GM12891 (cell line): ENCODE measurements at places on chromosomes 1 and 21.

DNA sequence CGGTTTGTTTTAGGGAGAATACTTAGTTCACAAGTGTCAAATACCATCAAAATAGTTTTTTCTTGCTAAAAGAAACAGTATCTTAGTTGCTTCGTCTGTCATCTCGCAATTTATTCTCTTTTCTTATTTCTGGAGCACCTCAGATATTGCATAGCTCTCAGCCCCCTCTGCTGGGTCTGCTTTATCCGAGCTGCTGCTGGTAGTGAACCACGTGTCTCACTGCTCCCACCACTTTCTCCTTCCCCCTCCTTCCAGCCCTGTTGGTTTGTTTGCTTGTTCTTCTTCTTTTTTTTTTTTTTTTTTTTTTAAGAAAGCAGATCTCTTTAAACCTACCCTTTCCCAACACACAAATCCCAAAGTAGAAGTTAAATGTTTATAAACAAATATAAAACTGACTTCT lies 170.8 kb downstream of the EDEM3 start:
- no peak for DNase-seq

- DNase-seq = no peak
Observed at GRCh38 chr1:228887960-228888359, 152.7 kb downstream of the RHOU start.

GRCh38 chr1:107140703-107141490 lies at the start of gene NTNG1:
Gene NTNG1 (plus strand): TSS chr1:107141039.
- no peak for DNase-seq

DNA sequence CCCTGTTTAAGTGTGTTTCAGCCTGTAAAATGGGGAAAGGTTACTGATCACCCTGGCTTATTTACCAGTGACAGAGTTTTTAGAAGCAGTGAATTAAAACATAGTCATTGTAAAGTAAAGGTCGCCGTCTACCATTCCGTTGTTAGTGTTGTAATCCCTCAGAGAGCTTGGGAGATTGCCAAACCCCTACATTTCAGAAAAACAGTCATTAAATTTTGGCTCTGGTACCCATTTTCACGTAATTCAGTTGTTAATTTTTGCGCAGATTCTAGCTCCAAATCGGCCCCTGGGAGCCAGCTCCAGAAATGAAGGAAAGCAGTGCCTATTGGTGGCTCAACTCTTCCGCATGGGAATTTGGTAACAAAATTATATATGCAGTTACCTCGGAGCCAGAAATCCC lies 127.7 kb upstream of the AJAP1 start:
- no peak for DNase-seq

GRCh38 chr1:42979896-42980800 lies 21.5 kb upstream of the SLC2A1 start:
- no peak for DNase-seq

DNA sequence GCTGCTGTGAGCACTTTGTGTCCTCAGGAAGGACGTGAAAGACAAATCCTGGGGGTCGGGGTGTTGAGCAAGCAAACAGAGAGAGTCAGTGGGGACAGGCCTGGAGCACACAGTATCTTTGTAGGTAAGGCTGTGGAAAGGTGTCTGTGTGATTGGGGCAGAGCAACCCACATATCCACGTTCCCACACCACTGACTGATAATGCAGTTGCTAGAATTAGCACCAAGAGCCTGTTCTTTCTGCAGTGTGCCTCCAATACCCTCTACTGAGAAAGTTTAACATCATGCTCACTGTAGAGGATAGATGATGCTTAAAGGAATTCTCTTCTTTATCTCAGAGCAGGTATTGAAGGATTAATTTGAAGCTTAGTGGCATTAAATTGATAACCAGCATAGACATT lies 161.1 kb downstream of the PIK3R3 start:
- no peak for DNase-seq

DNA sequence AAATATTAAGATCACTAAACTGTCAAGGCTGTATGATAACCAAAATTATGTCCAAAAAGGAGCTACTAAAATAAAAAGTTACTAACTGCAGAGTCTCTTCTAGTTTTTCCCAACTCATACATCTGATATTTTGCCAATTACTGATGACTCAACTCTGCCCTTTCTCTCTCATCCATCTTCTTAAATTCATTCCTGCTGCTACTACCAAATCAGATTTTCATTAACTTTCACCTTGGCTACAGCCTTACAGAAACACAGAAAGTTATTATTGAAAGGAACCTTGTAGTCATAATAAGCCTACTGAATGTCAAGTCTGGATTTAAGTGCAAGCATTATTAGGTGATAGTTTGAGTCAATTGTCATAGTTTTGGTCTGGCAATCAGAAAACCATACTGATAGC lies 273.1 kb downstream of the DPYD start:
- DNase-seq = no peak

DNA sequence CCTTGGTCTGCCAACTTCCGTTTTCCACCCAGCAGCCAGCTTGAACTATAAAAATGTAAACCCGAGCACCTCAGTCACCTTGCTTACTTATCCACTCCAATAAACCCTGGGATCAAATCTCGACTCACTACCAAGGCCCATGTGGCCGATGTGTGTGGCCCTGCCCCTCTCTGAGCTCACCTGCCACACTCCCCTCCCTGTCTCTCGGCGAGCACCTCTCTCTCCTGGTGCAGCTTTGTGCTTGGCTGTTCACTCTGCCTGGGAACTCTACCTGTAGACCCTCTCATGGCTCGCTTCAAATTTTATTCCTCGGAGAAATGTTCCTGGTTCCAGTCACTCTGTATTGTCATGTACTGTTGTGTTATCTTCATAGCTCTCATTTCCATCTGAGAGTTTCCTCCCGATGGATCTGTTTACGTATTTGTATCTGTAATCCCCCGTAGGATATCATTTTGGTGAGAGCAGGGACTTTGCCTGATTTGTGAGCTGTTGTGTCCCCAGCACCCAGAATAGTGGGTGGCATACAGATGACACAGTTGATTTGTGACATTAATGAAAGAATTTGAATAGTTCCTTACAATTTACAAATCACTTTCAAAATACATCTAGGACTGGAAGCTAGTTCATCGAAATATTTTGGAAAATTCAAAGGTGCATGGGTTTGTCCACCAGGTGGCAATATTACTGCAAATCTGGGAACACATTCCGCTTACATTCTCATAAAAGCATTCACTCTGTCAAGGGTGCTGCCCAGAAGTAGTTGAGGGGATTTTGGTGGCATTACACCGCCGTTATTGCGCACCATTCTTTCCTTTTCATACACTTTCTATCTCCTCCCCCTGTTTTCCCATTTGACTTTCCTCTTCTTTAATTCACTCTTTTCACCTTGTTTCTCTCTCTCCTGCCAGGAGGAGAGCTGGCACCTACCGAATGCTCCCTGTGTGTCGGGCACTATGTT lies 95.3 kb downstream of the ABCA4 start:
- DNase-seq = no peak

DNA sequence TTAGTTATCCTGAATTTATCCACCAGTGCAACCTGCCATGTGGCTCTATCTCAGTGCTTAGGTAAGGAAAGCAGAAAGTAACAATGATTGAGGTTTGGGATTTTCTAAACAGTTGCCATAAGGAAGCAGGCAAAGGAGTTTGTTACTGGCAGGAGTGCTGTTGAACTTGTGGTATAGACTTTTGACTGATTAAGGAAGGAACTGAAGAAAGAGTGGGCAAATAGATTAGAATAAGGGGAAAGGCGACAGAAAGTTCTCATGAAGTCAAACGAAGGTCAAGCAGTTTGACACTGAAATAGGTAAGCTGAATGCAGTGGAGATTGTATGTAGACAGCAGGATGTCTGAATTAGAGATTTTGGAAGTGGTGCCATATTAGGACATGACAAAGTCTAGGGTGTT lies 24.2 kb upstream of the CR2 start:
- DNase-seq = no peak

GRCh38 chr1:6770751-6771440 lies 14.4 kb upstream of the CAMTA1 start:
- DNase-seq = no peak

- no peak for DNase-seq
Observed at GRCh38 chr1:56382929-56383328, 196.4 kb downstream of the PLPP3 start.

- no peak for DNase-seq
Observed at GRCh38 chr1:94725566-94725965, 94.6 kb upstream of the SLC44A3 start.

DNA sequence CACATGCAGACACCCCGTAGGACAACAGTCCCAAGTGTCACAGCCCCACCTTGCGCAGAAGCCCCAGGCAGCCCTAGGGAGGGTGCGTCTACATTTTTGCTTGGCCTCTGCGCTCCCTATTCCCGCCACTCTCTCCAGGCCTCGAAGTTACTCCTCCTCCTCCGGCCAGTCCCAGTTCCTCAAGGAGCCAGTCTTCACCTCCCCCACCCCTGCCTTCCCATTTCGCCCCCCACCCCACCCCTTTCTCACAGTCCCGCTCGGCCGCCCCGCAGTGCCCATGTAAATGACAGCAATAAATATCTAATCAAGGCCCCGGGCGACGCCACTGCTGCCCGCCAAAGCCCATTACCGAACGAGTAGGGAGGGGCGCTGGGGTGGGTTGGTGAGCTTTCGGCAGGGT lies 3.2 kb downstream of the DMBX1 start:
- DNase-seq = no peak

- no peak for DNase-seq
Observed at GRCh38 chr1:116532671-116533428, 38.0 kb downstream of the CD58 start.

DNA sequence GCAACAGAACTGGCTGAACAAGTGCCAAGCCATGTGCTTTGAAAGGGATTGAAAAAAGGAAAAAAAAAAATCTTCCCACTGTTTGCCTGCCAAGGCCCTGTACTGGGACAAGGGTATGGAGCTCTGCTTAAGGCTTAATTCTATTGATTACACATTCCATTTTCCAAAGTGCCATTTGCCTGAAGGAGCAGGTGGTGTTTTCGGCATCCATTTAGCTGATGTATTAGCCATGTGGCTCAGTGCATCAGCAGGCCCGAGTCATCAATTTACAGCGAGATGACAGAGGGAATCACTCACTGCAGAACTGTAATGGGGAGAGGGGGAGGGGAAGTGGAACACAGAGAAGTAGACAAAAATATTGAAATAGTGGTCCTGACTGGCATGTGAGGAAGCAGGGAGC lies 144.2 kb upstream of the BEND5 start:
- no peak for DNase-seq

DNA sequence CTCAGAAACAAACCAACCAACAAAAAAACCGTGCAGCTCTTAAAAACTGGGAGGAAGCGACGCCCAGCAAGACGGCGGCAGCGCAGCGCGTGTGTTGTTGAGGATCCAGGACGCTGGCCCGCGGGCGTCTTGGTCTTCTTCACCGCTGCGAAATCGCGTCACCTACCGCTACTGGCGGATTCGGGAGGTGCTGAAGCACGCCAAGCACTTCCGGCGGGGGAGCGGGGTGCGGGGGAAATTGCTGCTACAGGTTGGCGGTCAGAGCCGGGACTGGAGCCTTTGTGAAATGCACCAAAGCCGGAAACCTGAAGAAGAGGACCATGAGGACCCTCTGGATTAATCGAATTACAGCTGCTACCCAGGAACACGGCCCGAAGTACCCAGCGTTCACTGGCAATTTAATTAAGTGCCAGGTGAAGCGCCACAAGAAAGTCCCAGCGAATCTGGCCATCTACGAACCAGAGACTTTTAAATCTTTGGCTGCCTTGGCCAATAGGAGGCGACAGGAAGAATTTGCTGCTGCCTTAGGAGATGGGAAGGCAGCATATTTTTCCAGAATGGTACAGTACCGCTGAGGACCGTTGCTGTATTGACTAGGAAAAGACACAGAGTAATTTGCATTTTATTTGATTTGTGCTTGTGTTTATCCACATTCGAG lies 11.9 kb upstream of the RIPPLY3 start:
- DNase-seq = no peak

DNA sequence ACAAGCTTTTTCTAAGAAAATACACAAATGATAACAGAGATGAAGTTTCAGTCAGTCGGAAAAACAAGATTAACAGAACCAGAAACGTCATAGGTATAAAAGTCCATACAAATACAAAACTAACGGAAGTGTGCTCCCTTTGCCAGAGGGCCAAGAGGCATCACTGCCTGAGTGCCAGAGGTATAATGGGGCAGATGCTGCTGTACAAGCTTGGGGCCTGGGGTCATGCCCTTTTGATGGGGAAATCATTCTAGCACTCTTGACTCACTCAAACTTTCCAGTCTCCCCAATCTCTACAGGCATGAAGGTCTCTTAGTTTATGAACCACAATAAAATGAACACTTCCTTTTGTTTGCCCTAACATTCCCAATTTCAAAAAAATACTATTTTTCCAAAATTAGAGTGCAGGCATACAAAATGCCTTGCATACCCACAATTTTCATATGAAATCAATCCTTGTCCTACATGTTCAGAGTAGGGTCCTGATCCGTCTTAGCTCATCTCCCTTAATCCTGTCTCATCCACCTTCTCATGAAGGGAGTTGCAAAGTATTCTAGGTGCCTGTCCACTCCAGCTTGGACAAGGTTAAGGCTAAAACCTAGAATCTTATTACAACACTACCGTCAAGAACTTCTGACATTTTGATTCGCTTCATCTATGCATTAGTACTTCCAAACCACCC lies 1.5 kb downstream of the RPL22 start:
- DNase-seq = no peak

DNA sequence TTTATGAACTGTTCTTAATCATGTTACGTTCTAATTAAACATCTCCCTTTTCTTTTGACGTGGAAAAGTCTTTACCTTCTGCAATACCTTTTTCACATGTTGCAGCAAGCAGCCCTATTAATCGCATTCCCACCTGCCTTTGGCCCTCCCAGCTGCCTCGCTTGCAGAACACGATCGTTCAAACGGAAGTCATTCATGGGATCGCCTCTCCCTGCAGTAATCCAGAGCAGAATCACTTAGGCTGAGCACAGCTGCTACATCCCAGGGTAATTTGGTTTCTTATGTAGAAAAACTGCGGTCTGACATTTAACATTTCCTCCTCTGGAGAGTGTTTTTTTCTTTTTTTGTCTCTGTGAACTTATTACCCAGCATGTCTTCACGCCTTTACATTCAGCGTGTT lies 206.3 kb downstream of the KIF26B start:
- DNase-seq = no peak

DNA sequence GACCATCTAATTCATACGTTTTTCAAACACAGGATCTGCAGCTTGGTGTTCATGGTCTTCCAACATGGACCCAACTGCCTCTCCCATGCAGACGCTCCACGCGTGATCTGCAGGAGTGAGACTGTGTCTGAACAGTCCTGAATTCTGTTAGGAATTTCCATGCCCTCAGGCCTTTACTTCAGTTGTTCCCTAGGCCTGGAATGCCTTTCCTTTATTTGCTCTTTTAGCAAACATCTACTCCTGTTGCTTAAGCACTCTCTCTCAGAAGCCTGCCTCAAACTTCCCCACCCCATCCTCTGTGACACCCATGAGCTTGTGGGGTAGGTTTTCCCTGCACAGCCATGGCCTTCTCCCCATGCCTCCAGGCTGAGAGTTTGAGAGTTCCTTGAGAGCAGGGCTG lies 73.7 kb downstream of the DMRTB1 start:
- no peak for DNase-seq

- no peak for DNase-seq
Observed at GRCh38 chr21:25079053-25079452, 528.2 kb downstream of the MRPL39 start.

DNA sequence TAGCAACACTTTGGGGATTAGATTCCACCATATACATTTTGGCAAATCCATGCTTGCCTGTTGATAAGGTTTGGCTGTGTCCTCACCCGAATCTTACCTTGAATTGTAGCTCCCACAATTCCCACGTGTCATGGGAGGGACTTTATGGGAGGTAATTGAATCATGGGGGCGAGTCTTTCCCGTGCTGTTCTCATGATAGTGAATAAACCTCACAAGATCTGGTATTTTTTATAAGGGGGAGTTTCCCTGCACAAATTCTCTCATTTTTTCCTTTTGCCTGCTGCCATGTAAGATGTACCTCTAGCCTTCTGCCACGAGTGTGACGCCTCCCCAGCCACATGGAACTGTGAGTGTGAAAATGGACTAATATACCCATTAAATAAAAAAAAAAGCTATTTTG lies 265.3 kb downstream of the MRPL39 start:
- DNase-seq = no peak
